ENCODE measurements at places on chromosomes 1 and 21. TPM values are rescaled to one million over a fixed set of nuclear protein-coding genes. Genes with fewer than 3 reads are reported as not detected.

- DNase-seq, result no peak
Measured at GRCh38 chr1:222049176-222049575, 307.3 kb upstream of the DUSP10 start.

- DNase-seq, result no peak
Measured at GRCh38 chr1:206538086-206538770, 30.9 kb downstream of the RASSF5 start.

DNA sequence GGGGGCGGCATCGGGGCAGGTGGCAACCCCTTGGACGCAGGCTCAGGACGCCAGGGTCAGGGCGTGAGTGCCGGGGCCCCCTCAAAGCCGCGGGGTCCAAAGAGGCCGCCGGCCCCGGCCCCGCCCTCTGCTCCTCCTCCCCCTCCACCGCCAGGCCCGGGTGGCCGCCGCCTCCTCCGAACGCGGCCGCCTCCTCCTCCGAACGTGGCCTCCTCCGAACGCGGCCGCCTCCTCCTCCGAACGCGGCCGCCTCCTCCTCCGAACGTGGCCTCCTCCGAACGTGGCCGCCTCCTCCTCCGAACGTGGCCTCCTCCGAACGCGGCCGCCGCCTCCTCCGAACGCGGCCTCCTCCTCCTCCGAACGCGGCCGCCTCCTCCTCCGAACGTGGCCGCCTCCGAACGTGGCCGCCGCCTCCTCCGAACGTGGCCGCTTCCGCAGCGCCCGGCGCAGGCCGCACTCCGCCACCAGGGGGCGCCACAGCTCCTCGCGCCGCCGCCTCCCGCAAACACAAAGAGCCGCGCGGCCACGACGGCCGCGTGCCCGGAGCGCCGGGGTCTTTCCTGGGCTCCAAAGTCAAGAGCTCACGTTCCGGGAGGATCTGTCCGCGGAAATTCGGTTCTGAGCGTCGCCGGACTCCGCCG is 19.3 kb upstream of the SAMD11 start:
- DNase-seq, result peak; percentile 83

DNA sequence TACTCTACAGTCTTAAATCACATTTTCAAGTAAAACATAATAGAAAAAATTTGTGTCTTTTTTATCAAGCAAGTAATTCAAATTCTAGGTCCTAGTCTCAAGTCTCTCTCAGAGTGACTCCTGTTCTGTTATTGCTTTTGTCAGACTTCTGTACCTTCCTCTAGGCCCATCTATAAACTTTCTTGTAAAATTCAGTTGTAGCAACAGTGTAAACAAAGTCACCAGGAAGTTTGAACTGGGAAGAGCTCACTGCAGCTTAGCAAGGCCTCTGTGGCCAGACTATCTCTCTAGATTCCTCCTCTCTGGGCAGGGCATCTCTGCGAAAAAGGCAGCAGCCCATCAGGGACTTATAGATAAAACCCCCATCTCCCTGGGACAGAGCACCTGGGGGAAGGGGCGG is 13.5 kb upstream of the ZNF678 start:
- no peak for DNase-seq

GRCh38 chr1:15975358-15975804 is 520 bp downstream of the ZBTB17 start:
- peak; percentile 62 for DNase-seq

- DNase-seq, result no peak
Measured at GRCh38 chr1:225539069-225539468, 111.2 kb upstream of the LBR start.

DNA sequence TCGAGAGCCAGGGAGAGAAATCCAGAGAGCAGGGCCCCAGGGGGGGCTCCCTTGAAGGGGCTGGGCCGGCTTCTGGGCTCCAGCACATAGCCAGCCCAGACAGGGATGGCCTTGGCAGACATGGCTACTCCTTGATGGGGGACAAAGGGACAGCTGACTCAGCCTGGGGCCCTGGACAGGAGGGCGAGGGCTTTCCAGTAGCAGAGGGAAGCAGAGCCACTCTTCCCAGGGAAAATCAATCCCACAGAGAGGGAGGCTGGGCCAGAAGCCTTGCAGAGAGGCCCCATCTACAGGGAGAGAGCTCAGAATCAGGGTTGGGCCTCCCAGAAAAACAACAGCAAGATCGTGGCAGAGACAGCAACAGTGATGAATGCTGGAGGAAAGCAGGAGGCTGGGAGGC is 15.6 kb downstream of the IGFN1 start:
- no peak for DNase-seq

GRCh38 chr1:60950224-60951063 is 131.9 kb upstream of the NFIA start:
- no peak for DNase-seq

DNA sequence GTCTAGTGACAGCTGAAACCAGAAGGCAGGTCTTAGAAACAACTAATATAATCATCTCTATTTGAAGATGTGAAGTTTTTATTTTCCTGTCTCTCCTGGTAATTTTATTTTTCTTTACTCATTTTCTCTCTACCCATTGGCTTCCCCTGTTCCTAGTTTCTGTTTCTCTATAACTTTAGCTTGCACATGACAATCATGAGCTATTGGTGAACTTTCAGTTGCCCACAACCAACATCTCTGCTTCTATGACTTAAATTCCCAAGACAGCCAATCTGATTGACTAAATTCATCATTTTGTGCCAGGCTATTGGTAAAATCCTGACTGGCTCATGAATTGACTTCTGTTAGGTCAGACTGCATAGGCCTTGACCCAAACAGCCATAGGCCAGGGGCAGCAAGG is 13.7 kb upstream of the ACADM start:
- DNase-seq, result no peak

DNA sequence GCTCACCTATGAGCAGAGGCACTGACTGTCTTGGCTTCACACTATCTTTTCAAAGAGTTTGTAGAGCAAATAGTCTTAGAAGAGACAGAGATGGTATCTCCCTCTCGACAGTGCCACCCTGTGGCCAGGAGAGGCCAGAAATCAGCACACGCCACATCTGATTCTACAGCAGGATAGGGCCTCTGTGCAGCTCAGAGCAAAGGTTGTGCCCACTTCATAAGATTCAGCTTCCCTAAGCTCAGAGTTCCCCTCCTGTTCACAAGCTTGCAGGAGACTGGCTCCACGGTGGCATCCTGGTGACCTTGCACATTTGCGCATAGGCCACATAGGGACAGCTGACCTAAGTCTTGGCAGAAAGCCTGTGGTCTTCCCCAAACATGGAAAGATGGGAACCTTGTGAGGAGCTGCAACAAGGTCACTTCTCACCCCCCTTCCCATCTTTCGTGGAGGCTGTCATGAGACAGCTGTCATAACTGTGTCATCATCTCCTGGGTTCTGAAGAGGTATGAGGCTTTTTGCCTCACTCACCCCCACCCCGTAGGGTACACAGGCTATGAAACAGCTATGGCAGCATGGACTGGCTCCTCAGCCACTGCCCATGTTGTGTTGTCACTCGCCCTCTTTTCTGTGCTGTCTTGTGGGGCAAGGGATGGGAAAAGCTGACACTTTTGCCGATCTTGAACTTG is 3.0 kb downstream of the ITLN2 start:
- peak; percentile 82 for DNase-seq

DNA sequence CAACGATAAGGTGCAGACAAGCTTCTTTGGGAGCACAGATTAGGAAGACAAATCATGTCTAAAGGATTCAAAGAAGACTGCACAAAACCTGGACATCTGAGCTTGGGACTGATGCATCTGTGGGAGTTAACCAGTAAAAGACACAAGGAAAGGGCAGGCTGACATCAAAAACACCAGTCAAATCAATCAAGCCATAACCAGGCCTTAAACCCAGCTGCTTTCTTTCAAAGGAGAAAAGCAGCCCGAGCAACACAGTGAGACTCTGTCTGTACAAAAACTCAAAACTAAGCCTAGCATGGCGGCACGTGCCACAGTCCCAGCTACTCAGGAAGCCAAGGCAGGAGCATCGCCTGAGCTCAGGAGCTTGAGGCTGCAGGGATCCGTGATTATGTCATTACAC is 411.6 kb downstream of the SMYD3 start:
- DNase-seq, result no peak

- DNase-seq, result no peak
Measured at GRCh38 chr1:224799083-224799482, 130.4 kb upstream of the DNAH14 start.

DNA sequence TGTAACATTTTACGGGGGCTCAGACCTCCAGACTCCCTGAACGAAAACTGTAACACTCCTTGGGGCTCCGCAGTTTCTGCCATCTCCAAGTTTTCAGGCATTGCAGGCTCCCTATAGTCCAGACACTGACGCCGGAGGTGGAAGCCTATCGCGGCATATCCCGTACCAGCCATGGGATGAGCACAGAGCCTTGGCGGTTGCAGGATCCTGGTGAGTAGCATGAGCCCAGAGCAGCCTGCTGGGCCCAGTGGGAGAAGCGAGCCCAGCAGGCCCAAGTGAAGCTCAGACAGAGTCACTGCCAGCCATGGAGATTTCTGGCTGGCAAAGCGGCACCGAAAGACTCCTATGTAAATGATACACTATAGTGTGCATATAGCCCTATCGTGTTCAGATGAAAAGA is 446.8 kb downstream of the COL11A1 start:
- DNase-seq, result no peak

DNA sequence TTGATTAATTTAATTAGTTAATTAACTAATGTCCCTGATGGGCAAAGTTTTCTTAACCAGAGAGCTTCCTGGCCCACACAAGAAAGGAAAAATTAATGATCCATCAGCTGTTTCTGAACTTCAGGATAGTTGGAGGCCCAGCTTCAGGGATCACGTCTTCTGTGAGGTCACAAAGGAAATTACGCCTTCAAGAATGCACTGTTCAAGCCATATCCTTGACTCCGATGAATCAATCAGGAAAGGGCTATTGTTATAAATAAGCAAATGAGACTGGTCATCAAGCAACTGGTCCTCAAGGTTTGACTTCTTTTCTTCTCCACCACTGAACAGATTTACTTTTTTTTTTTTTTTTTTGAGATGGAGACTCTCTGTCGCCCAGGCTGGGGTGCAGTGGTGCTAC is 40.6 kb downstream of the TCP10L start:
- DNase-seq, result no peak

GRCh38 chr1:230864441-230864840 is 3.9 kb downstream of the C1orf198 start:
- no peak for DNase-seq

Gene LIX1L
- total RNA-seq, result 12.5 TPM

Gene LHX8
- total RNA-seq, result not detected

Gene S100A4
- 97.8 TPM for total RNA-seq

Gene FAAH
- 99.7 TPM for total RNA-seq

Gene KRTAP6-1
- not detected for total RNA-seq
